ENCODE measurements at places on chromosomes 7 and 10. TPM values are rescaled to one million over a fixed set of nuclear protein-coding genes. Genes with fewer than 3 reads are reported as not detected.

DNA sequence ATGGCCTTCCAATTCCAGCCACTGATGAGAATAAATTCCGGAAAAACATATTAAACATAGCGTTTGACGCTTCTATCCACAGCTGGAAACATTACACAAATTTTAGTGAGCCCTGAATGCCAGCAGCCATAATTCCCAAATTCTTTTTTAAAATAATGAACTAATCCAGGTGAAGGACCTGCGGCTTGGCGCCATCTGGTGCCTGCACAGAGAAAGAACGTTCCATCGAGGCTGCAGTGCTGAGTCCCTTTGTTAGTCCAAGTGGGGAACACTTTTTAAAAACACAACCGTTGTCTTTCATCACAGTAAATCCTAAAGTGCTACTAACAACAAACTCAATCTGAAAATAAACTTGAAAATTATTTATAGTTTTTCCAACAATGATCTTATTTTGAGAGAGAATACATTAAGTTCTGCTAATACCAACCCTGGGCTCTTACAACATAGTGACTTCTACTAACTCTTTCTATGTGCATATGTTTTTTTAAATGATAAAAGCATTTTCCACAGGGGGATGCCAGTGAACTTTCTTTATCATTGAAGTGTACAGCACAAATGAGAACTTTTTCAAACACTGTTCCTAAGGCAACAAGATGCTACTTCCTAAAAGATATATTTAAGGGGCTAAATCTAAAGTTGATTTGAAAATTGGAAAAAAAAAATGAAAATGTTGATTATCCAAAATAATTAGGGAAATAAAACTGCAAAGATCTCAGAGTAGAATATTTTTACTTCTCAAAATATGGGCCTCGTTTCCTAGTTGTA lies 166.9 kb upstream of the RNF32 start:
- H3K4me3 ChIP-seq, result no peak overlapping the region
- H3K27ac ChIP-seq, result no peak overlapping the region
- no peaks in the 10 kb centered on the region for H3K4me1 ChIP-seq
- H3K36me3 ChIP-seq, result no peaks in the 10 kb centered on the region
- no peak for DNase-seq
- peaks cover 90% of the 10 kb centered on the region for H3K27me3 ChIP-seq

Gene FAM180A
- not detected for total RNA-seq

DNA sequence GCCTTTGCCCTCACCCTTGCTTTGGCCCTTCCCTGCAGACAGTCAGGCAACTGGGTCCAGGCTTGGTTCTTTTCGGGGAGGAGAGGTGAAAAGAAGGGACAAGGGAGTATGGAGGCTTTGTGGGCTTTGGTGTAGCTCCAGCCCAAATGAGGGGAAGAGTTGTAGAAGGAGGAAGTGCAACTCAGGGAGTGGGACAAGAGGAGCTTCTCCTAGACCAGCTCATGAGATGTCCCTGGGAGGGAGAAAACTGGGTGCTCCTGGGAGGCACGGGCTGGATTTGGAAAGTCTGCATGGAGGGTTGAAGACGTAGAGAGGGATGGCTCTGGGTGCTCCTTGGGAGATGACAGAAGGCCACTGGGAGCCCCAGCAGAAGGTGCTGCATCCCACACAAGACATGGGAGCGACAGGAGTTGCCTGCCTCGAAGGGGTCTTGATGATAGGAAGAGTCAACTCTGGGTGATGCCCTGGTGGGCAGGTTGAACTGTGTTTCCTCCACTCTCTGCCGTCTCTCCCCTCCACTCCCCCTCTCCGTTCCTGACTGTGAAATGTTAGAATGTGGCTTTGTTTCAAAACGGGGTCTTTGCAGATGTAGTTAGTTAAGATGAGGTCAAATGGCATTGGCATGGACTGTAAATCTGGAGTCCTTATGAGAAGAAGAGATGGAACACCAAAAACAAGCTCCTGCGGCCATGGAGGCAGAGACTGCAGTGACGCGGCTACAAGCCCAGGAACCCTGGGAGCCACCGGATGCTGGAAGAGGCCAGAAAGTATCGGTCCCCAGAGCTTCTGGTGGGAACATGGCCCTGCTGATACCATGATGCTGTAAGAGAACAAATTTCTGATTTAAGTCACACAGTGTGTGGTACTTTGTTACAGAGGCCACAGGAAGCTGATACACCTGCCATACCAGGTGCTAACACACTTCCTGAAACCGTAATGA lies 298.5 kb downstream of the GLRX3 start:
- no peak for DNase-seq
- no peaks in the 10 kb centered on the region for H3K4me1 ChIP-seq
- no peaks in the 10 kb centered on the region for H3K36me3 ChIP-seq
- H3K27ac ChIP-seq, result no peak overlapping the region
- H3K27me3 ChIP-seq, result no peaks in the 10 kb centered on the region

Gene ZNF107
- total RNA-seq, result 4.8 TPM

DNA sequence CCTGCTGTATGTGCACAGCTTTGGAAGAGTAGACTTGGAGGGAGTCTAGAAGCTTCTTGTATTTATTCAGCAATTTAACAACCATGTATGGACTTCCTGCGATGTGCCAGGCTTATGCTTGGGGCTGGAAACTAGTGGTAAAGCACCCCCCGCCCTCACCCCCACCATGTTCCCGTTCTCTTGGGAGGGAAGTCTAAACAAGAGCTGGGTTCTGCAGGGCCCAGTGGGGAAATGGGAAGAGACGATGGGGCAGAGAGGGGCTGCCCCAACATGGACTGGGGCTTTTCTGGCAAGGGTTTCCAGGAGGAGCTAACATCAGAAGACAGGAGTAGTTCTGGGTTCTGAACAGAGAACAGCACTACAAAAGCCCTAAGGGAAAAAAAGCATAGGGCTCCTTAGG lies 8.0 kb downstream of the RASSF4 start:
- H3K4me3 ChIP-seq, result no peak overlapping the region
- no peaks in the 10 kb centered on the region for H3K27me3 ChIP-seq
- H3K4me1 ChIP-seq, result peaks cover 10% of the 10 kb centered on the region
- no peak for DNase-seq

Gene CYP26C1
- total RNA-seq, result 0.60 TPM

Gene OGDH
- total RNA-seq, result 93.6 TPM

Gene GATA3
- total RNA-seq, result 43.6 TPM

Gene FANK1
- total RNA-seq, result 24.7 TPM

Gene ZNF488
- 18.1 TPM for total RNA-seq

- H3K4me3 ChIP-seq, result no peak overlapping the region
- no peak for DNase-seq
- H3K4me1 ChIP-seq, result peaks cover 14% of the 10 kb centered on the region
- no peaks in the 10 kb centered on the region for H3K27me3 ChIP-seq
These were observed 9.3 kb downstream of the DAGLB start for GRCh38 chr7:6438427-6438826.

GRCh38 chr7:18702071-18702829 lies 206.7 kb downstream of the HDAC9 start:
- H3K27me3 ChIP-seq, result no peaks in the 10 kb centered on the region
- H3K27ac ChIP-seq, result no peak overlapping the region
- H3K4me3 ChIP-seq, result no peak overlapping the region

GRCh38 chr7:92623544-92623943 lies 33.4 kb upstream of the FAM133B start:
- peaks cover 28% of the 10 kb centered on the region for H3K4me1 ChIP-seq
- DNase-seq, result no peak
- H3K36me3 ChIP-seq, result 0 out of 2 replicates have a peak, but pooled peaks cover 10% of the 10 kb centered on the region
- no peaks in the 10 kb centered on the region for H3K27me3 ChIP-seq

DNA sequence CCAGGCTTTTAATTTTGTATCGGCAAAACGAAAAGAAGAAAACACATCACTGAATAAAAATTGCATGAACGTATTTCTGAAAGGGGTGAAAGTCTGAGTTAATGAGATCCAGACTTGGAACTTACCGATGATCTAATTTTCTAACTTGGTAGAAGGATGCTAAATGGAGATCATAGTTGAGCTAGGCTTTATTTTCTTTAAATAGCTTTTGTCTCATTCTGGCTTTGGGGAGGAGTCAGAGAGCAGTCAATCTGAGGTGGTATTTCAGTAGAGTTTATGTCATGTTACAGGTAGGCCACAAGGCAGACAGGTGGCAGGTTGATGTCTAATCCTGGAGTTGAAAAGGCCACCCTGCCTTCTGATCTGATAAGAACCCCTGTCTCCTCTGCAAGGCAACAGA lies 161.9 kb downstream of the KIAA1217 start:
- H3K4me3 ChIP-seq, result no peak overlapping the region
- no peaks in the 10 kb centered on the region for H3K4me1 ChIP-seq
- DNase-seq, result no peak
- no peaks in the 10 kb centered on the region for H3K36me3 ChIP-seq
- H3K27ac ChIP-seq, result no peak overlapping the region

DNA sequence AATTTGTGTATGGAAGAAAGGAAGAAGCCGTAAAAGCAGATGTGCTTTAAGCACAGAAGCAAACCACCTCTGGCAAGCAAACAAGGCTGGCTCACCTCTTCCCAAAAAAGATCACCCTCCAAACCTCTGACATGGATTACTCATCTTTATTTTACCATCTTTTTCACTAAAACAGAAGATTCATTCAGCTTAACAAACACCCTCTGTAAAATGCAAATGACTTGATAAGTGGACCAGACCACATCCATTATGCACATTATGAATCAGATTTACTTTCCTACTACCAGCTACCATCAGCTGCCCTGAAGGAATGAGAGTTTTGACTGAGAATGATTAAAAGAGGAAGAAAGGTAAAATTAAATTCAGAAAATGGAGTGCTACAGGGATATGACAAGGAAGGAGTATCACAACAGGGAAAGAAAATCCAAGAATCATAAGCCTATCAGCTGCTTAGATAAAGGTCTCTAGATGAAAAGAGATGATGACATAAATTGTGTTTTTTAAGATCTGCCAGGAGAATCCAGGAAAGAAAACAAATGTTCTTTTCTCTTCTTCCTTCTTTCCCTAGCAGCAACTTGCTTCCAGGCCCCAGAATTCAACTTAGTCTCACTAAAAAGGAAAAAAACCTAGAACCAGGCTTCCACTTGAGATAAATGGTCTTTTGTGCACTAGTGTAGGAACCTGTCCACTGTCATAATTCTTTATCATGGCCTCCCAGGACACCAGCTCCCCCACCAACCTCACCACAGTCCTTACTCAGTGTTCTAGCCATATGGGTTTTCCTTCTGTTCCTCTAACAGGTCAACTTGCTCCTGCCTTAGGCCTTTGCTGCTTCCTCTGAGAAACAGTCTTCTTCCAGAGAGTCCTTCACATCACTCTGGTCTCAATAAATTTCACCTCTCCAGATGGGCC lies 47.4 kb downstream of the JAZF1 start:
- no peaks in the 10 kb centered on the region for H3K4me1 ChIP-seq
- H3K27me3 ChIP-seq, result no peaks in the 10 kb centered on the region
- no peaks in the 10 kb centered on the region for H3K36me3 ChIP-seq
- H3K27ac ChIP-seq, result no peak overlapping the region
- DNase-seq, result no peak

DNA sequence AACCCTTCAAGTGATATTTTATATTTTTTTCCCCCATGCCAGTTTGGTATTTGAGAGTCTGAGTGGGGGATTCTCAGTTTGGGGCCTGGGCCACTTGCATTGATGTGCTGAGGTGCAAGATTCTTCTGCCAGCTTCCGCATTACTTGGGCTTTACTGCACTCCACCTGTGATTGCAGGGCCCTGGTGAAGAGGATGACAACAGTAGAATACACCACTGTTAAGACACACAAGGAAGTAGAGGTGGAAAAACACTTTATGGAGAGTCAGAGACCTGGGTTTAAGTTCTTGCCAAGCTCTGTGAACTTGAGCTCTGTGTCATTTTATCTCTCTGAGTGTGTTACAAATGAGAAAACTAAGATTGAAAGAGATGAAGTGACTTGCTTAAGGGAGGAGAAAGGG lies 209.4 kb downstream of the LRMDA start:
- no peaks in the 10 kb centered on the region for H3K4me1 ChIP-seq
- no peaks in the 10 kb centered on the region for H3K36me3 ChIP-seq
- H3K27me3 ChIP-seq, result no peaks in the 10 kb centered on the region

GRCh38 chr10:103793429-103793828 lies 61.9 kb downstream of the SH3PXD2A start:
- H3K4me1 ChIP-seq, result peaks cover 39% of the 10 kb centered on the region
- no peak for DNase-seq
- H3K36me3 ChIP-seq, result no peaks in the 10 kb centered on the region
- no peak overlapping the region for H3K4me3 ChIP-seq

Gene DYNC1I1
- total RNA-seq, result not detected

- H3K27me3 ChIP-seq, result no peaks in the 10 kb centered on the region
- no peak overlapping the region for H3K4me3 ChIP-seq
- no peak for DNase-seq
- H3K4me1 ChIP-seq, result no peaks in the 10 kb centered on the region
- no peak overlapping the region for H3K27ac ChIP-seq
These were observed 70.1 kb upstream of the RAB11FIP2 start for GRCh38 chr10:118116715-118117449.

DNA sequence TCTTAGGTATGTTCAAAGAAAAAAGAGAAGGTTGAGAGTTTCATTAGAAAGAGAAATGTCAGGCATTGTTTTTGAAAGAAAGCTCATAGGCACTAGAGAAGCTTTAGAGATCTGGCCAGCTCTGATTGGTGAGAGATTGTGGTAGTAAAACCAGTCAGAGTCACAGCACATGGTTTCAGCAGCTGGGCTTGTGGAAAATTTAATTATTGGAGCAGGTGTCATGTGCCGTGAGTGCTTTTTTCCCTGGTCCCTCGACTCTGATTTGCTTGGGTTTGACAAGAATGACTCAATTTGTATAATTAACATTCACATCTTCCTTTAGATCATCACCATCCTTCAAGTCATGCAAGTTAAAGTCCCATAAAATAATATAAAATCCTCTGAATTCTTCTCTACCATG lies 35.2 kb downstream of the MRPL32 start:
- no peak overlapping the region for H3K4me3 ChIP-seq
- peaks cover 51% of the 10 kb centered on the region for H3K27me3 ChIP-seq
- H3K36me3 ChIP-seq, result no peaks in the 10 kb centered on the region
- no peak for DNase-seq
- no peak overlapping the region for H3K27ac ChIP-seq

Gene SPDYE2
- not detected for total RNA-seq

DNA sequence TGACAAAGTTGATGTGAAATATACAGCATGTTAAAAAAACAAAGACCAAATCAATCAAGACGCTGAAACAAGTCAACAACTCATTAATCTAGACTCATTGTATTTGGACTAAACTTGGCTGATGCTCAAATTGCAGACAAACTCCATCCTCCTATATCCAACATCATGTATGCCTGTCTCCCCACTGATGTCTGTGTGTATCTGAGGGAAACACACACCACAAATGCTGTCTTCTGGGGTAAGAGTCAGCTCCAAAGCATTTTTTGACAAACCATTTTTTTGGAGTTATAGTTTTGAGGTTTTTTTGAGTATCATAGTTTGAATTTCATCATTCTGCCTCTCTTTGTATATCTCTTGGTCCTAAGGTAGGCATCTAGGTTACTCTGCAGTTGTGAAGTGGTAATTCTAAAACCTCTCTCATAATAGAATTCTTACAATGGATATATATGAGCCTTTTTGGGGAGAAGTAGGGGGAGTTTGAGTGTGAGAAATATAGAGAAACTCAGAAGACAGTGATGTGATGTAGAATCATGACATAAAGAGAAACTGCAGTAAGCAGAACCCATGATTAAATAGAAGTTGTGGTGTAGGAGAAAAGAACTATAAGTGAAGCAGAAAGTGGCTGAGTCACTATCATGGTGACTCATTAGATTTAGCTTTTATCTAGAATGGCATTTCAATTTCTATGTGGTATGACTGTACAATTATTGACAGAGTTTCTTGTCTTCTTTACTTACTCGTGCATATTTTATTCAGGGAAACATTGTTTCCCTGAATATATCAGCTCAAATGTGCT lies 1531.1 kb upstream of the LRRTM3 start:
- DNase-seq, result peak; percentile 63
- no peaks in the 10 kb centered on the region for H3K36me3 ChIP-seq
- no peaks in the 10 kb centered on the region for H3K27me3 ChIP-seq
- peak overlapping the region; percentile 52 for H3K27ac ChIP-seq
